Natural killer cell treated with Interleukin-12 subunit alpha and Interleukin-12 subunit beta and Interleukin-15 and Interleukin-18, amount 100 ng/mL, for 72 hours (primary cell): ENCODE measurements at places on chromosomes 1 and 21. TPM values are rescaled to one million over a fixed set of nuclear protein-coding genes. Genes with fewer than 3 reads are reported as not detected.

The ADAR gene
- 232 TPM for total RNA-seq

The HRNR gene
- not detected for total RNA-seq

The ST6GALNAC5 gene
- total RNA-seq, result not detected

The IGSF3 gene
- 0.36 TPM for total RNA-seq

The SPATA17 gene
- not detected for total RNA-seq

The BMP8B gene
- total RNA-seq, result 0.84 TPM
